NCI-H748 treated with DMSO at 0.1 percent for 48 hours (cell line): ENCODE measurements at places on chromosomes 3 and 15.

DNA sequence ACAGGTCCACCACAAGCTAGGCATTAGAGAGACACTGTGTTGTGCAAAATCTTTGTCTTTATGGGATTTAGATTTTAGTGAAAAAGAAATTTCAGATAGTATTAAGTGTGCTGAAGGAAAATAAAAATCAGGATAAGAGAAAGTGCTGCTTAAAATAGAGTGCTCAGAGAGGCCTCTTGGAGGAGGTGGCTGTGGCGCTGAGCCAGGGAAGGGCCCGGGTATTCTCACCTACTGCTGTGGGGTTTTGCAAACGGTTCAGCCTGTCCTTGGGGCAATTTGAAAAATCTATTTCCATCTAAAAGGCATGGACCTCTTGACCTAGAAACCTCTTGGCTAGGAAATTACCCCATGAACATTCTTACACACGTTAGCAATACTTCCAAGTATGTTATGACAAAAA is 267.7 kb downstream of the TJP1 start:
- DNase-seq: no peak

DNA sequence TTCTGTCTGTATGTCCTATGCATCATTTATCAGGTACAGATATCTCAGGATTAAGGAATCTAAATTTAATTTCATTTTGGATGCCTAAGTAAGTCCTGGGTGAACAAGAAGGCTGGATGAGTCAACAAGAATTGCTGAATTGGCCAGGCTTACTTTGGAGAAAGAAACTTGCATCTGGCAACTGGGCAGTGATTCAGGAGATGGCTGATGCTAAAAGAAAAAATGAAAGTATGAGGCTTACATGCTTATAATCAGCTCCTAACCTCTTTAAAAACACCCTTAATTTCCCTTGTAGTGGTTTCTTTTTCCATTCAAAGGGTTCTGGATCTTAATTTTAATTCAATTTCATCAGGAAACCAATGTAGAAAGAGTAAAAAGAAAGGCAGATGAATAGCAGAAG is 228.8 kb upstream of the PEX5L start:
- DNase-seq: no peak

DNA sequence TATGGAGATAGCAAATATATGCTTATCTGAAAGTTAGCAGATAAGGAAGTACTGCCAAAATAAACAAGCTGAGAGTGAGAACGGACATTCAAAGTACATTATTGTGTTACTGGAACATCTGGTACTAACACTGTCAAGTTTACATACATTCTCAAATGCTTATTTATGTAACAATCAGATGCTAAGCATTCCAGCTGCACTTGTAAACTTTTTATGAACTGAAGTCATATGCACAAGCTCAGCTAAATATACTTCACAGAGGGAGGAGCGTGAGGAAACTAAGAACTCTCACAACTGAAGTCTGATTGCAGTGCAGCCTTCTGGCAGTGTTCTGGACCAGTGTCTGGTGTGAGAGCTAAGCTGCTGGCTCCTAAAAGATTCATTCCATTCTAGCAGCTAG is 223.7 kb upstream of the NANOGP8 start:
- DNase-seq: no peak

GRCh38 chr15:55003965-55004873 is 192.5 kb downstream of the RSL24D1 start:
- no peak for DNase-seq

GRCh38 chr3:30476368-30477084 is 129.9 kb upstream of the TGFBR2 start:
- no peak for DNase-seq

GRCh38 chr3:17033516-17034168 is 148.9 kb downstream of the PLCL2 start:
- no peak for DNase-seq

DNA sequence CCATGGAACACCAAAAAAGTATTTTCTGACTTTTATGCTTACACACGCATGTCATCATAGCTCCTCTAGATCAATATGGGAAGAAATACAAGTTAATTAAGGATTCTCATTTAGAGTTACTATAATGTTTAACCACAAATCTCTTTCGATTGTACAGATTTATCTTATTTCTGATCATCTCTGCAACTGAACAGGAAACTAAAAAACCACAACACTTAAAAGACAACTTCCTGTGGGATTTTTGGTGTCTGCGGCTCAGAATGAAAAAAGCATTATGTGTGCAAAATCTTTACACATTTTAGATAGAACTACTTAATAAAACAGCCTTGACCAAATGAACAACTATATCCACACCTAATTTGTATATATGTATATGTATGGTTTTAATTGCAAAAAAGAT is 3.0 kb upstream of the TJP1 start:
- no peak for DNase-seq

- no peak for DNase-seq
These were observed 18.2 kb upstream of the ADPGK start for GRCh38 chr15:72801590-72802325.

GRCh38 chr15:26382444-26383072 is 390.3 kb downstream of the GABRB3 start:
- no peak for DNase-seq

DNA sequence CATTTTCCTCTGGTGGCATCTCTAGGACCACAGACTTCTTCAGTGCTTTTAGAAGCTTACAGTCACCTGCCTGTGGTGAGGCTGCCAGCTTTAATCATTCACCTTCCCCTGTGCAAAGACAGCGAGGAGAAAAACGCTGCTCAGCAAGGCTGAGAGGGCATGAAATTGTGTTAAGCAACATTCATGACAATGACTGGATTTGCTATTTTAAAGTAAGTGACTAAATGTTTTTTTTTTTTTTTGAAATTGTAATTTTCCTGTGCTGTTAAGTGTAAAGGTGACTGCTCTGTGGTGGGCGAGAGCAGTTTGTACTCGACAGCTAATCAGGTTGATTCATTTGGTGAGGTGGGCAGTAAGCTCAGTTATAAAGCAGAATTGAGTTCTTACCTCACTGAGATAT is 240.4 kb downstream of the NSUN3 start:
- no peak for DNase-seq

DNA sequence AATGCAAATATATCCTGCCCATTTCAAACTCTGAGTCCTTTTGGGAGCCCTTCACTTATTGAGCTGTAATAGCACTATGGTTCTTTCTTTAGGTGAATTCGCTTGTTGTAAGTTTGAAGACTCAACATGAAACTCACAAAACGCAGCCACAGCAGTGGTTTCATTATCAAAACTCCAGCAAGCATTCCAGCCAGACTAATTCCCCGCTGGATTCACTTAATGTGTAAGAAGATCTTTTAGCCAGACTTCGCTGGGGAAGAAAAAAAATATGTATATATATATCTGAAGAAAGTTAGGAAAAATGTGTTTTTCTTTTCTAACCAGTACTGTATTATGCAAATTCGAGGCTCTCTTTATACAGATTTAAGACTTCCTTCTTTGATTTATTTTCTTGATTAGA is 241.1 kb downstream of the WNT5A start:
- DNase-seq: no peak

DNA sequence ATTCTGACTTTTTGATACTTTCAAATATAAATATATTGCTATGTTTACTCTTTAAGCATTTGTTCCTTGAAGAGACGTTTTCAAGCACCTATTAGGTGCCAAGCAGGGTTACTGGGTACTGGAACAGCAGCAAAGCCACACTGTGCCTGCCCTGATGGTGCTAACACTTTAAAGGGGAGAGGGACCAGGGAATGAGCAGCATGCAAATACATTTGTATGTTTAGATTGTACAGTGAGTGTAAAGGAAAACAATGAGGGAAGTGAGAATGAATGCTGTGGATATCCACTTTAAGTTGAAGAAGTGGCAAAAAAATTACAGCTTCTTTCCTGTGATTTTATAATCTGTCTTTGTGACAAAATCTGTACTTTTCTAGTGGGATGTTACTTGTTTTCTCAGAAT is 400.2 kb upstream of the ATP11B start:
- DNase-seq: no peak

- peak; percentile 10 for DNase-seq
These were observed 165.7 kb upstream of the TSC22D2 start for GRCh38 chr3:150242220-150242936.

- DNase-seq: no peak
These were observed 4.4 kb downstream of the CMTM6 start for GRCh38 chr3:32498252-32498651.

- DNase-seq: no peak
These were observed 17.4 kb downstream of the CSPG4 start for GRCh38 chr15:75695220-75695619.

DNA sequence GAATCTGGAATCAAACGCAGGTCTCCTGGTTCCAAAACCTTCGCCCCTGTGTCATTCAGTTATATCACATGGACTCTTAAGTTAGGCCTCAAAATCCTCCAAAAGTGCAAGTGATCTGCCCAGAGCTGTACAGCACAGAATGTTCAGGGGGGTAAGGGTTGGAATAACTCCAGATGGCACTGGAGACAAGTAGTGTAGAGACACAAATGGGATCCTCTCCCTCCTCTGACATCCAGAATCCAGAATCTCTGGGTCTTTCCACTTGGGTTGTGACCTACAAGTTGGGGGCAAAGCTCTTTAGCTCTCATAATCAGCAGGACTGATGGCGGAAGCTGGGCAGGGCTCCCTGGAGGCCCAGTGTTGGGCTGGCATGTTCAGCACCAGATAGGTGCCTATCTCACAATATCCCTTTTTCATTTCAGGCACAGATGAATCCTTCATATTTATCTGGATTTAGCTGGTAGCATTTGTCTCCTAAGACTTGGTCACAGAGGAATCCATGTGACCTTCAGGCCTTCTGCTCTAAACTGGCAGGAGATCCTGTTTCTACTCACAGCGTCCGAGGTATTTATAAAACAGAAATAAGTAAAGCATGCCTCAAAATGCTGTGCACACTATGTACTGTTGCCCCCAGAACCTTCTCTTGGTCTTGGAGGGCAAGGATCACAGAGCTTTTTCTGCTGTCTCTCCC is 15.4 kb downstream of the ABHD2 start:
- DNase-seq: no peak

- peak; percentile 45 for DNase-seq
These were observed at the start of gene MYO5C for GRCh38 chr15:52295421-52296001. Gene MYO5C (minus strand): TSS chr15:52295804. CDS start chr15:52295636, 168 bp downstream.

- peak; percentile 36 for DNase-seq
These were observed 1012.7 kb upstream of the CADM2 start for GRCh38 chr3:83946049-83946448.

DNA sequence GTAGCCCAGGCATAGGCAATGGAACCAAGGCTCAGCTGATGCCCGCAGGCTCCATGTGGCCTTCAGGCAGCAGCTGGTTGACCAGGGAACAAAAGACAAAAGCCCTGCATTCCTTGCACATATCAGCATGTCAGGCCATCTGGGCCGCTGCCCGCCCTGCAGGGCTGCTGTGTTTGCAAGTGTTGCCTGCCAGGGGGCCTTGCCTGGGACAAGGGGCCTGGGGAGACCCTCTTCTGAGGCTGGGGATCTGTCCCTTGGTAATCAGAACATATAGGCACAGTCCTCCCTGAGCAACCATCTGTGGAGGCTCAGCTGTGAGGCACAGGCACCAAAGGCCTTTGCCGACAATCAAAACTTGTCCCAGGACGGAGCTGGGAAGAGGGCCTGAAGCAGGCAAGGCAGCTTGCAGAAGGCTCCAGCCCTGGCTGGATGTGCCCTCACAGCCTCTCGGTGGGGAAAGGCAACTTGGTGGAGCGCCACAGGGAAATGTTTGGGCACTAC is 138.2 kb downstream of the TPRA1 start:
- no peak for DNase-seq

- DNase-seq: no peak
These were observed 35.7 kb downstream of the MGA start for GRCh38 chr15:41695750-41696436.

DNA sequence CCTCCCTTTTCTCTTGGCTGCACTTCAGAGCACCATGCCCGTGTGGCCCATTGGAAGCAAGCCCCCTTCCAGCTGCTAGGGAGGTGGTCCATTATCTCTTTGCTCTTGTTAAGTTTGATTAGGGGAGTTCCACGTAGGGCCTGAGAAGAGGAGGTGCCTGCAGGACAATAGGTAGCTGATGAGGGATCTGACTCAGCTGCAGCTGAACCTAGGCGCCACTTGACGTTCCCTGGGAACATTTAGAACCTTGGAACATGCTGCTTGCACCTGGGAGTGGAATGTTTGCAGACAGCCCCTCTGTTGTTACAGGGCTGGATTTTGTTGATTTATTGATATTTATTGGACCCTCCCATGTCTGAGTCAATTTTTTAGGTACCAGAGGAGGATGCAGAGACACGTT is 4.7 kb downstream of the SMAD3 start:
- DNase-seq: no peak

DNA sequence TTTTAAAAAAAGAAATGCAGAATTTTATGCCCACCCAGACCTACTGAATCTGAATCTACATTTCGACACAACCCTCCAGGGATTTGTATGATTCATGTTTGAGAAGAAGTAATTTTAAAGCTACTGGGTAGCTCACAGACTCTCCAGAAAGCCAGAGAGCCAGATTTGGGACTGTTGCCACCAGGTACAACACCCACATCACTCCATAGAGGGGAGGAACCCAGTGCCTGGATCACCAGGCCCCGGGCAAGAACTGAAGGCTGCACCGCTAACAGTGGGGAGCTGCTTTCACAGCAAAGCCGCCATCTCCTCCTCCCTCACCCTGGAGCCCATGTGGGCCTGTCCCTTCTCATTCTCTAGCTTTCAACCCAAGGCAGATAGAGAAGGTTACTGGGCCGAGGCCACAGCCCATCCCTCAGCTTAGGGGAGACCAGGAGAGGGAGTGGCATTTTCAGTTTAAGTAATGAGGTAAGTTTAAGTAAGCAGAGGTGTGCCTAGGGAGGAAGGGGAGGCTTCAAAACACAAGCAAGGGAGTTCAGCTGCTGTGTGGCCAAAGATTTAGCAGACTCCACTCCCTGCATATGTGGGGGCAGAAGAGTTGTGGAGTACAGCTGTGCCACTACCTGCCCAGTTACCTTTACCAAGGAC is 109.8 kb downstream of the IL12A start:
- DNase-seq: no peak

DNA sequence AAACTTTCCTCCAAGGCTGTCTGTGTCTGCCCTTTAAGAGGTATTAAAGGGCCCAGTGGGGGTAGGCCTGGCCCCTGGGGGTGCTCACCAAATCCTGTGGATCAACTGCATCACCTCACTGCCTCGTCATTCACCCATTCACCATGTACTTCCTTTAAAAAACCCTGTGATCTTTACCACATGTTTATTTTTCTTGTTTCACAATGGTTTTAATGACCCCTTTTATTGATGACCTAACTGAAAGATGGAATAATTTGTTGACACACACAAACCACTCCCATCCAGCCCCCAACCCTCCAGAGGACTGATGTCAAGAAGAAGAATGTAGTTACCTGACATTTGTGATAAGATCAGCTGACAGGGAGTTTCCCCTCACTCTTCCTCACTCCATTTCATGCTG is 40.8 kb downstream of the KCNAB1 start:
- DNase-seq: peak; percentile 80
